ENCODE measurements at places on chromosomes 16 and 17.
A peak's percentile ranks its signal among the peaks of the same experiment; 100 is the strongest.

DNA sequence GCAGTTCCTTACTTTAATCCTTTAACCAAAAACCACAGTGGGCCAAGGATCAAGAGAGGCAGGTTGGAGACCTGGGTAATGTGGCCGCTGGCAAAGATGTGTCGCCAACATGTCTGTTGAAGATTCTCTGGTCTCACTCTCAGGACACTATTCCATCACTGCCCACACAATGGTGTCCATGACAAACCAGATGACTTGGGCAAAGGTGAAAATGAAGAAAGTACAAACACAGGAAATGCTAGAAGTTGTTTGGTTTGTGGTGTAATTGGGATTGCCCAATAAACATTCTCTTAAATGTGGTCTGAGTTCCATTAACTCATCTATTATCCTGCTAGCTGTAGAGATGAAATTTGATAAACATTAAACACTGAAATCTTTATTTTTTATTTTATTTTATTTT is 43.3 kb downstream of the SALL1 start:
- no peak for DNase-seq

DNA sequence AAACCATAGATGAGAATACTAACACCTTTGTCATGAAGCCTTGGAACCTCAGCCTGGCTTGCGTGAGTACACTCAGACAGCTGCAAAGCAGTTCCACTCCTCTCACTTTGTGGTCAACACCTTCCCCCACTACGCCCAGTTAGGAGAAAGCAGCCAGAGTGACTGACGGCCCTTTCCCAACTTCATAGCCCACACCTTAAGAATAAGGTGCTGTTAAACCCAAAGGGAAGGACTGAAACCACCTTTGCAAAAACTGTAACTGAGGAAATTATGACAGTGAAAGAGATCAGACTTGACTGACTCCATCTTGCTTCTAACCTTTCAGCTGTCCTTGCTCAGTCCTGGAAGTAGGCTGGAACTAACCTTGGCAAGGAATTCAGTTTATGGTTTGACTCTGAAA is 13.7 kb downstream of the N4BP1 start:
- DNase-seq: no peak

DNA sequence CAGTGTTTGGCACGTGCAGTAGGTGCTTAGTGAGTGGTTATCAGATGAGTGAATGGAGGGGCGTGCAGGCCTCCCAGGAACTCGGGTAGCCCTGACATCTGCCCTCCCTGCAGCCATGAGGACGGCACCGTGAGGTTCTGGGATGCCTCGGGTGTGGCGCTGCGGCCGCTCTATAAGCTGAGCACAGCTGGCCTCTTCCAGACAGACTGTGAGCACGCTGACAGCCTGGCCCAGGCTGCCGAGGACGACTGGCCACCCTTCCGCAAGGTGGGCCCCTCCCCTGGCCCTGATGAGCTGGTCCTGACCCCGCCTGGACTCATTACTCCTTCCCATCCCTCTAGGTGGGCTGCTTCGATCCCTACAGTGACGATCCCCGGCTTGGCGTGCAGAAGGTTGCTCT is 11.1 kb downstream of the LLGL1 start:
- no peak for DNase-seq

DNA sequence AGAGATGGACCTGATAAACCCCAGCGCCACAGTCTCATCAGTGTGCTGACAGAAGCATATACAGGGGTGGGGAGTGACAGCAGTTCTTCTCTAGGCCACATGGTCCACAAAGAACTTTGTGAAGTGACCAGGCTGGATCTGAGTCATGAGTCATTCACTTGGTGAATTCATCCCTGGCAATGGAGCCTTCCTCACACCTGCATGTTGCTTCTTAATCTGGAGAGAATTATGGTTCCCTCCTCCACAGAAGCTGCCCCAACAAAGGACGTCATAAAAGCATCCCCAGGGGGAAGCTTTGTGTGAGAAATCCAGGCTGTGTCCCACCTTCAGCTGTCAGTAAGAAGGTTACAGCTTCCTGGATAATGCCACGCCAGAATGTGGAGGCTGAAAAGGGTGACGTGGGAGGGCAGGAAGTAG is 215.6 kb upstream of the MAF start:
- DNase-seq: no peak

DNA sequence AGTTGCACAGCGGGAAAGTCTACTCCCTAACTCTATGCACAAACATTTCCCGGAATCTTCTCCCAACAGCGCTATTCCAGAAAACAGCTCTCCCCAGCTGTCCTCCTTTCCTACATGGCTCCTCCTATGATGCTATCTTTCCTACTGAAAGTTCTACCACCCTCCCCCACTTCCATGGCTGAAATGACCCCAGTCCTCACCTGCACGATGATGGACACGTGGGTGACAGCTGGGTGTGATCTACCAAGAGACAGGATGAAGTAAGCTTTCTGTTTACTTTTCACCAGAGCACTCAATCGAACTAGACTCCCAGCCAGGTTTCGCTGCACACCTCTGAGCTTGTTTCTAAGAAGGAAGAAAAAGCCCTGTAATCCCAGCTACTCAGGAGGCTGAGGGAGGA is 10.7 kb downstream of the CTC1 start:
- no peak for DNase-seq

DNA sequence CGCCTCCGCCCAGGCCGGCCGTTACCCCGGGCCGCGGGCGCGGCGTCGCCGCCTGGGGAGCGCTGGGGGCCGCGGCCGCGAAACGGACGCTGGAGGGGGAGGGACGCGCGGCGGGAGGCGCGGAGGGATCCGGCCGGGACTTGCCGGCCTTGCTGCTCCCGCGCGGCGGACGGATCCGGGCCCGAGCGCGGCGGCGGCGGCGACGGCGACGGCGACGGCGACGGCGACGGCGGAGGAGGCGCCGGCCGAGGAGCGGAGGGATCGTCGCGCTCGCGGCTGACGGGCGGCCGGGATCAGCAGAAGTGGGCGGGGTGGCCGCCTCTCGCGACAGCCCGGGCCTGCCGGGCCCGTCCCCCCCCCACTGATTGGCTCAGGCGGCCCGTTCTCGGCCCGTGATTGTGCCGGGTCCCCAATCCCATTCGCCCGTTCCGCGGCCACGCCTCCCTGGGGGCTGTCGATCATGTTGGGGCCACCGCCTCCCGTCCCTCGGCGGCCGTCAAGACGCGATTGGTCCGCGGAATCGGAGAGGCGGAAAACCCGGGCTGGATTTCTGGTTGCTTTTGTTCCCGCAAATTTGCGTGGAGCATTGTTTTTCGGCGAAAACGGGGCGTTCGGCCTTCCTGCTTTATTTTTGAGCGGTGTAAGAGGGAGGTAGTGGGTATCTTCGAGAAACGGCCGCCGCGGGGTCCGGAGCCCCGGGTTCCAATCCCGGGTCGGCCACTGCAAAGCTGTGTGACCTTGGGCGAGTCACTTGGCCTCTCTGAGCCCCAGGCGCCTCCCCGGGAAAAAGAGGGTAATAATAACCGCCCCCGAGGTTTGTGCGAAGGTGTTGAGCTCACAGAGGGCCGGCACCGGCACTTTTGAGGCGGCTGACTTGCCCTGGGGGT is at the start of gene ZCCHC14:
ZCCHC14 (minus strand) TSS at position 304 of the 887 bp plus-strand sequence. CDS start 786 bp downstream, outside the sequence.
- DNase-seq: peak; percentile 100
